ENCODE measurements at places on chromosomes 1 and 21.

DNA sequence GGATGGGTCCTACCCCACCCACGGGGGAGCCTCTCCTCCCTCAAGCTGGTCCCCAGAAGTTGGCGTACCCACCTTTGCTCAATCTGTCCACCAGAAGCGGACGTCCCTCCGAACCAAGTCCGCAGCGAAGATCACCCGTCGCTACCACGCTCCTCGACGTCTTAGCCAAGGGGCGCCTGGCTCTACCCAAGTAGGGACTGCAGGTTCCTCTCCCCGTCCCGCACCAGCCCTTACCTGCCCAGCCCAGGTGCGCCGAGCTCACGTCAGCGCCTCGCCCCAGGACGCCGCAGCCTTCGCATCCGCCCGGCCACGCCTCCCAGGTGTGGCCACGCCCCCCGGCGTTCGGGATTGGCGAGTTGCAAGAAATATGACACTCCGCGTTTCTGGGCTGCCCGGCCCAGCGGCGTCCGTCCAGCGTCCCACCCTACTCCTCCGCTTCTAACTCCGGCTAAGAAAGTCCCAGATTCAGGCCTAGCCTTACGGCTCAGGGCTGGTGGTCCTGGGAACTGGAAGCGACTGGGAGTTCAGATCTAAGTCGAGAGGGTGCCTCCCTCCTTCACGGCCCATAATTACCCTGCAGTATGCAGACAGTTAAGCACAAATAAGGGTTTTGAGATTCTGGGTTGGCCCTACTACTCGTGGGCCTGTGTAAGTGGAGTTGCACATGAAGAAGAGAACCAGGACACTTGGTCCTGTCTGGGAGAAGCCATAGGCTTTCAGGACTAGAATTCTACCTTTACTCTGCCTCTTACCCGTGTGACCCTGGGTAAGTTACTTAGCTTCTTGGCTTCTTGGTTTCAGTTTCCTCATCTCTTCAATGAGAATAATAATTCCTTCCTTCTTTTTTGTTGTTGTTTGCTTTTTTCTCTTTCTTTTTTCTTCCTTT lies at the start of gene IRF6:
Gene IRF6, minus strand, starts transcription at position 268 of the 886 bp plus-strand sequence. CDS start 4,729 bp downstream, outside the sequence.
- DNase-seq = peak; percentile 71

- no peak for DNase-seq
Observed at GRCh38 chr1:90354704-90355103, 359.8 kb downstream of the ZNF326 start.

DNA sequence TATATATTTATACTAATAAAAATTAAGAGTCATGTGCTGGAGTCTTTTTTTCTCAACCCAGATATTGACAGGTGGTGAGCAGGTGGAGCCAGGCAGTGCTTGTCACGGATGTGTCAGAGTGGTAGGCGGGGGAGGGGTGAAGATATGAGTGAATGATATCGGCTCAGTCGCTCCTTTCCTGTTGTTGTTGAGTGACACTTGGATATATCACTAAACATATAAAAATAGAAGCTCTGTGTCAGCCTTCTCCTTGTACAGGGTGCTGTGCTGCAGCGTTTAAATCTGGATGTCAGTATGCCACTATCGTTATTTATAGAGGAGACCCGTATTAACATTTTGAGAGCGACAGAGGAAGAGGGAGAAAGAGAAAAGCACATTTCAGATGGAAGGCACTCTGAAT lies 339.6 kb downstream of the NUF2 start:
- DNase-seq = no peak

GRCh38 chr1:178682429-178682828 lies 42.6 kb upstream of the RALGPS2 start:
- DNase-seq = no peak

DNA sequence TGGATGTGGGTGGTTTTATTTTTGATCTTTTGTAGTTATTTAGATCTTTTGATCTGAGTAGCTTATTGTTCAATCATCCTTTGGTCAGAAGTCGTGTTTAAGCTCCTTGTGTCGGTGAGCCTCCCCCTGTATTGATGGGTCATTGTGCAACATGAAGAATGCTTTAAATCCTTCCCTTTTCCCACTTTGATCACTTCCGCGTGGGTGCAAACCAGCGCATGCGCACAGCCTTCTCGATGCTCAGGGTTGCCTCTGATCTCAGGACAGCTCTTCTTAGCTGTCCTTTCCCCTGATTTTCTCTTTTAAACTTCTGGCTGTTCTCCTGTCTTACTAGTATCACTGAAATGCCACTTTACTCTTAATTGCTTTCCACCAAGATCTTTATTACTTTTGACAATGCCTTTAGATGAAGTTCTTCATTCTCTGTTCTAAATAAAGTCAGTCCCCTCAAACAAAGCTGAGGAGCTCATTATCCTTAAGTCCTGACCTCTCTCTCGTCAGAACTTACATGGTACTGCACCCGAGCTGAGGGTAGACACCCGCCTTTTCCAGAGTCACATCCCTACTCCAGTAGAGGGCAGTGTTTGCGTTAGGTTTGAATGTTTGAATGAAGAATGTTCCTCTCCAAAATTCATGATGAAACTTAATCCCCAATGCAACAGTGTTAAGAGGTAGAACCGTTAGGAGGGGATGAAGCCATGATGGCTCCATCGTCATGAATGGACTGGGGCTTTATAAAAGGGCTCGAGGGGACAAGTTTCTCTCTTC lies 547.9 kb upstream of the TMPRSS15 start:
- no peak for DNase-seq

DNA sequence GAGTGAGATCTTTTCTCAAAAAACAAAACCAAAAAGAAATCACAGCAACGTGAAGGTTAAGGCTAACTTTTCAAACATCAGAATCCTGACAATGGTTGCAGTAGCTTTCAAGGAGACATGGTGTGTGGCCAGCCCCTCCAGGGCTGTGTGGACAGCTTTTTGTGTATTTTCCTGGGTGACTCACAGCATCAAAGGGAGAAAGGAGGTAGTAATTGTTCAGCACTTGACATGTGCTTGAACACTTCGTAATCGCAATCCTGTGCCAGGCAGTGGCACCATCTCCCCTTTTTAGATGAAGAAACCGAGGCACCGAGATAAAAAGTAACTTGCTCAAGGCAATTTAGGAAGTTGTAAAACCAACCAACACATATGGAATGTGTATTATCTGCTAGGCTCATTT lies 10.3 kb downstream of the NBL1 start:
- peak; percentile 77 for DNase-seq

DNA sequence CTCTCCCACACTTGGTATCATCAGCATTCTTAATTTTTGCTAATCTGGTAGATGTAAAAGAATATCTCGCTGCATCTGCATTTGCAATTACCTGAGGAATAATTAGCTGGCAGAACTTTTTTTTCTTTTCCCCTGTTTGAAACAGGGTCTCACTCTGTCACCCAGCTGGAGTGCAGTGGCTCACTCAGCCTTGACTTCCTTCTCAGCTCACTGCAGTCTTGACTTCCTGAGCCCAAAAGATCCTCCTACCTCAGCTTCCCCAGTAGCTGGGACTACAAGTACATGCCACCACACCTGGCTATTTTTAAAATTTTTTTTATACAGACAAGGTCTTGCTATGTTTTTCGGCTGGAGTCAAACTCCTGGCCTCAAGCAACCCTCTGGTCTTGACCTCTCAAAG lies 35.4 kb upstream of the ENAH start:
- DNase-seq = no peak

DNA sequence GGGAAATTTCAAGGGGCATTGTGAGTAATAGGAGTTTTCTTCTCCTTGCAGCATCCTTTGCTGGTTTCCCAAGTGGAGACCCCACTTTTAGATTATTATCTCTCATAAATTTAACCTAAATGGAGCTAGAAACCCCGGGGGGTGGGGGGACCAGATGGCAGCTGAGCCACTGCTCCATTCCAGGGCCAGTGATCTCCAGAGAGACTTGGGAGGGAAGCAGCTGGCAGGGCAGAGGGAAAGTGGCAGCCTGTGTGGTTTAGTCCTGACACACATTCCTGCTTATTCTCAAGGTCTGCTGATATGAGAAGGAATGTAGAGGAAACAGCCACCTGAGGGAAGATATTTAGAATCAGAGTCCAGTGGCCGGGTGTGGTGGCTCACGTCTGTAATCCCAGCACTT lies 16.3 kb downstream of the PCP4L1 start:
- DNase-seq = no peak

DNA sequence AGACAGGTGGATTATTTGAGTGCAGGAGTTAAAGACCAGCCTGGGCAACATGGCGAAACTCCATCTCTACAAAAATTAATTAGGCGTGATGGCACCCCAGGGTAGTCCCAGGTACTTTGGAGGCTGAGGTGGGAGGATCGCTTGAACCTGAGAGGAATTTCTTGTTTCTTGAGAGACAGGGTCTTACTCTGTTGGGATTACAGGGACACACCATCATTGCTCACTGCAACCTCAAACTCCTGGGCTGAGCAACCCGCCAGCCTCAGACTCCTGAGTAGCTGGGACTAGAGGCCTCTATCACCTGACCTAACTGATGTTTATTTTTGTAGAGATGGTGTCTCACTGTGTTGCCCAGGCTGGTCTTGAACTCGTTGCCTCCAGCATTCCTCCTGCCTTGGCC lies 24.8 kb downstream of the DHX9 start:
- no peak for DNase-seq

DNA sequence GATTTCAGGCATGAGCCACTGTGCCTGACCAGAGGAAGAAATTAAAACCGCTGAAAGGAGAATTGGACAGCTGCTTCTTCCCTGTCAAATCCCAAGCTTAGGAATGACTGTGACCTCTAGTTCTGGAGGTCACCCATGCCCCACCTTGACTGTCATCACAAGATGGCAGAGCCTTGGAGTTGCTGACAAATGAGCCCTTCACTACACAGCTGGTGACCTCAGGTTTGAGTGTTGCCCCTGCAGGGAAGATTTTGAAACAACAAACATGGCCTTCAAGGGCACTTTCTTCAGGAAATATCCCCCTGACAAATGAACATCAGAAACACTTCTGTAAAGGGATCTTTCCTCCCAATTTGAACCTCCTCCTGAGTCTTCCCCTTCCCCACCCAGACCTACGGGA lies 6.9 kb upstream of the SLC45A3 start:
- DNase-seq = no peak

DNA sequence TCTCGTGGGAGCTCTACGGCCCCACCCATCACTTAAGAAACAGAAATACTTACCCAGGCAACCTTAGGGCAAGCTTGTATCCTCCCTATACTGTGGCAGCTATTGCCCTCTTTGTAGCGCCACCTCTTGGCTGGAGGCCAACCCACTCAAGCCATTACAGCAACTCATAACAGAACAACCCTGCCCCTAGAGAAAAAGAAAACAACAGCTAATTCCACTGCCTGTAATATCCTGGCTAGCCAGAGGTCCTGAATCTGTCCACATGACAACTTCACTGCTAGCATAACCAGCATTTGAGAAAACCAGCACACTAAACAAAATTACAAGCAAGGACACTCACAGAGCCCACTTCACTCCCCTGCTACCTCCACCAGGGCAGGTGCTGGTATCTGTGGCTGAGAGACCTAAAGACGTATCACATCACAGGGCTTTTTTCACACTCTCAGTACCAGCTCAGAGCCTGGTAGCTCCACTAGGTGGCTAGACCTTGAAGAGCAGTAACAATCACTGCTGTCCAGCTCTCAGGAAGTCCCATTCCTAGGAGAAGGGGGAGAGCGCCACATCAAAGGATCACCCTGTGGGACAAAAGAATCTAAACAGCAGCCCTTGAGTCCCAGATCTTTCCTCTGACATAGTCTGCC lies 14.5 kb upstream of the MX1 start:
- peak; percentile 38 for DNase-seq

GRCh38 chr21:32917362-32918135 lies 108.2 kb upstream of the OLIG2 start:
- DNase-seq = no peak

DNA sequence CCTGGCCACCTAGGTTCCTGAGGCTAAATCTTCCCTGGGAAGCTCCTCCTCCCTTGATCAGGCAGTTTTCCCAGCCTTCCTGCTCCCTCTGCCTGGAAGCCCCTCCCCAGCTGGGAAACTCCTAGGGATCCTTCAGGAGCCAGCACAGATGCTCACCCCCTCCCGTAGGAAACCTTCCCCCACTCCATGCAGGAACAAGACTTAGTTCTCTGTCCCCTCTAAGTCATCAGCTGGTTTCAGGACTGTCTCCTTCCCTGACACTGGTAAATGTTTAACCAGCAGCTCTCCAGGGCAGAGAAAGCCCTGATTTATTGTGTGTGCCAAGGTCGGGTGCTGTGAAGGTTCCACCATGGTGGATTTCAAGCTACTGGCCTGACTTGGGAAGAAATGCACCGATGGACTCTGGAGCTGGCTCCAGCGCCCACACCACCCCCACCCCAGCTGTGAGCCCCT lies 25.0 kb downstream of the TTC39A start:
- no peak for DNase-seq

GRCh38 chr1:69191335-69191734 lies 376.4 kb upstream of the LRRC7 start:
- no peak for DNase-seq

DNA sequence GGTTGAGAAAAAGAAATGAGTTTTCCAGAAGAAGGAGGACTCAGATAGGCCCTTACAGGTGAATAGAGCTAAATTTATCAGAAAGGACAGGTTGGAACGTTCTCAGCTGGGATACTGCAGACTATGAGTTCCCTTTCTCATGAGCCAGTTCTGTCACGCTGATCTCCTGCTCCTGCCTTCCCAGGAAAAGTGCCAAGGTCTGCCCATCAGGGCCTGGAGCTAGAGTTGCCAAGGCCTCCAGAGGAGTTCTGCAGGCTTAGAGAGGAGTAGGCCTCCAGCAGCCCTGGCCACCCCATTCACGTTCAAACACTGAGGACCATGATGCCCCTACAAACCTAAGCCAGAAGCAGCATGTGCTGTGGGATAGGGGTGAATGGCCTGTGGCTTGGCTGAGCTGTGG lies 126.8 kb upstream of the TNR start:
- no peak for DNase-seq

GRCh38 chr1:29686012-29686930 lies 449.9 kb downstream of the PTPRU start:
- peak; percentile 85 for DNase-seq

GRCh38 chr1:173191011-173191705 lies 16.0 kb downstream of the TNFSF4 start:
- DNase-seq = peak; percentile 30

DNA sequence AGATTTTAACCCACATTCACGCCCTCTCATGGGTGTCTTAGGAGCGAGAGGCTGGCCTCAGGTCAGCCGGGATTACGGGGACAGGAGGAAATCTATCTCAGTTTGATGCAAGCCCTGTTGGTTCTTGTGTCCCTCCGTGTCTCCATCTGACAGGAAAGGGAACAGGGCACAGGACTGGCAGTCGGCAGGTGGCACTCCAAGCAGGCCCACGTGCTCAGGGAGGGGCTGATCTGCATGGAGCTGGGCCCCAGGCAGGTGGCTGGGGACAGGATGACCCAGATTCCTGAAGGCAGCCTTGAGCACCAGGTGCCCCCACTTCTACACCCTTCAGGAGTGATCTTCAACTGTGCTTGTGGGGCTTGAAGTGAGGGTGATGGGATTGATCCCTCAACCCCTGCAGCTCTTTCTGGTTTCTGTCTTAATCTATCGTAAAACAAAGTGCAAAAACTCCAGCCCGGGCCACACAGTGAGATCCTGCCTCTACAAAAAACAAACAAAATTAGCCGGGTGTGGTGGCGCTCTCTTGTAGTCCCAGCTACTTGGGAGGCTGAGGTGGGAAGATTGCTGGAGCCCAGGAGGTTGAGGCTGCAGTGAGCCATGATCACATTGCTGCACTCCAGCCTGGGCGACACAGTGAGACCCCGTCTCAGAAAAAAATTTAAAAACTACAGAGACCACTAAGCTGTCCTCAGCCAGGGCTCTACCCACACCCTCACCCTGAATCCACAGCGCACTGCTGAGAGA lies 8.3 kb downstream of the PLEKHG5 start:
- DNase-seq = no peak

All from RPMI7951 (cell line).